ENCODE measurements at places on chromosomes 11 and 22.

- DNase-seq, result no peak
Observed at GRCh38 chr22:50469377-50470305, 5.2 kb downstream of the SBF1 start.

DNA sequence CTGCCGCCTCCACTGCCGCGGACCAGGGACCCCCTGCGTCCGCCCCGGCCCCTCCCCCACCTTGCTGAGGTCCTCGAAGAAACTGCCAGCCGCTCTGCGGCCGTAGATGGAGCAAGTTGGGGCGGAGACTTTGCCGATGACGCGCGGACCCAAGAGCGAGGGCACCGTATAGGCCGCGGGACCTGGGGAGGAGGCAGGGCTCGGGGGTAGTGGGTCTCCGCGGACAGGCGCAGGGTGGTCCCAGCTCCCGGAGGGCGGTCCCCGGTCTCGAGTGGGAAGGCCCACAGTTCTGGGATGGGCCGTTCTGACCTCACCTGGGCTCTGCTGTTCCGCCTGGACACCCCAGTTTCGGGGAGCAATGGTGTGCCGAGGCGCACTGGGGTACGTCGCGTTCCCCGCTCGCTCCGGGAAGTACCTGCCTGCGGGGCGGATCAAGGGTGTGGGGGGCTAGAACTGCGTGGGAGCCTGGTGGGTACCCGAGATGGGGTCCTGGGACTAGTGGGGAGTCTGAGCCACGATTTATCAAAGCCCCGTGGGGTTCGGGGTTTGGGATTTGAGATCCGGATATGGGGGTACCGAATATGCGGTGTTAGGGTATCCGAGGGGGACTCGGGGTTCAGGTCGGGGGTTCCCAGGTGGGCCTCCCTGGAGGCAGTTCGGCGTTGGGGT lies 1.2 kb upstream of the TYMP start:
- DNase-seq, result peak; percentile 81

DNA sequence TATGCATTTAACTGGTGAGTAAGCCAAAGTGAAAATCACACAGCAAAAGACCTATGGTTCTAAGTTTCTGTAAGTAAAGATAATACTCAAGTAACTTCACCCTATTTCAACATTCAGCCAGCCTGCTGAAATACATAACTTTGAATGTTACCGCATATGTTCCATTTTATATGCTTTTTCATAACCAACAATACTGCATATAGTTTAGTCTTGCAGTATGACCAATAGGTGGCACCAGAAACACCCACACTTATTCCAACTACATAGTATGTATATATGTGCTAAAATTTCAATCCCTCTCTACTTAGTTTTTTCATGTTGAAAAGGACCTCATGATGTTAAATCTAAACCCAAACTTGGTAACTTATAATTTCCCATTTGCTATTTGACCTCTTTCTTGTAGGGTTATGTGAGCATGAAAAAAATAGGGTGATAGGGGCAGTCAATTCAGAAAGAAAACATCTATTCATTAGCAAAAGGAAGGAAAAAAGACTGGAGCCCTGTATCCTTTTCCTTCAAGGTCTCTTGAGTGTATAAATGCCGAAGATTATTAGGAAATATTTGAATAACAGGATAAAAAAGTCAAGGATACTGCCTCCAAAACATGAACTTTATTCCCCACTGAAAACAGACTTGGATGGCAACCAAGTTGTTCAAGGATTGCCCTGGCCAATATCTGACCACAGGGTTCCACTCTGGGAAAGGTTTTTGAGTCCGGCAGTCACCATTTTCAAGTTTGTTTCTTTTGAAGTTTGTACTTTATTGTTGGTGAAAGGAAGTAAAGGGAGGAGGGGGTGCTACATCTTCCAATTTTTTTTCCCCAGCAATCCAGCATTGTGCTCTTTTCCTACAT lies 23.8 kb upstream of the FZD4 start:
- no peak for DNase-seq

GRCh38 chr11:70472240-70472639 lies 73.9 kb downstream of the CTTN start:
- no peak for DNase-seq

- no peak for DNase-seq
Observed at GRCh38 chr11:75283391-75283931, 42.9 kb downstream of the TPBGL start.

DNA sequence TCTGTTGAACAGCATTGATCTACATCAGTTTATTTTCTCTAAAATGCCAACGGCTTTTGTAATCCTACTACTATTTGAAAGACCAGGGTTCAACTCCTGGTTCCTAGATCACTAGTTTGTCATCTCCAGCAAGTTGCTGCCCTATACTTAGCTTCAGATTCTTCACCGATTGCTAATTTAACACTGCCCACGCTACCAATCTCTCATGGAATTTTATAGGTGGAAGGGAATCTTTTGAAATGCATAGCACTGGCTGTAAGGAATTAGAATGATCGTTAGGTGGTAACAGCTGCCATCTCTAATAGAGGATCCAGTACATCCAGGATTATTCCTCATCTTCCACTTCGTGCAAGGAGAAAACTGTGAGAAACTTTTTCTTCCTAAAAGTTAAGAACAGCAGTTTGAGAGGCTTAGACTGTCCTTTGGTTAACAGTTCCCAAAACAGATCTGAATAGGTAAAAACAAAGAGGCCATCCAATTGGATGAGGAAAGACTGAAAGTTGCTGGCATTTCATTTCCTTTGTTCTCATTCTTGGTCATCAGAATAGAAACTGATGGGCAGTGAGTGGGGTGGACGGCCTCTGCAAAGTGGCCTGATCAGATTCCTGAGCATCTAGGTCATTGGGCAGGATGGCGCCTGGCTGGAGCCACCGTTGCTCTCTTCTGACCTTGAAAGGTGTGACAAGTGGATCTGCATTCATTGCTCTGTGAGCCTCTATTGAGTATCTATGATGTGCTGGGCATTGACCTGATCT lies 236.3 kb upstream of the SORL1-AS1 start:
- DNase-seq, result no peak

- DNase-seq, result no peak
Observed at GRCh38 chr11:1761857-1762536, 1.7 kb downstream of the CTSD start.

Measured in AG08396 (cell line).